ENCODE measurements at places on chromosomes 7 and 10. TPM values are rescaled to one million over a fixed set of nuclear protein-coding genes. Genes with fewer than 3 reads are reported as not detected.

GRCh38 chr10:132886211-132887099 lies 55.9 kb downstream of the CFAP46 start:
- no peak for DNase-seq

DNA sequence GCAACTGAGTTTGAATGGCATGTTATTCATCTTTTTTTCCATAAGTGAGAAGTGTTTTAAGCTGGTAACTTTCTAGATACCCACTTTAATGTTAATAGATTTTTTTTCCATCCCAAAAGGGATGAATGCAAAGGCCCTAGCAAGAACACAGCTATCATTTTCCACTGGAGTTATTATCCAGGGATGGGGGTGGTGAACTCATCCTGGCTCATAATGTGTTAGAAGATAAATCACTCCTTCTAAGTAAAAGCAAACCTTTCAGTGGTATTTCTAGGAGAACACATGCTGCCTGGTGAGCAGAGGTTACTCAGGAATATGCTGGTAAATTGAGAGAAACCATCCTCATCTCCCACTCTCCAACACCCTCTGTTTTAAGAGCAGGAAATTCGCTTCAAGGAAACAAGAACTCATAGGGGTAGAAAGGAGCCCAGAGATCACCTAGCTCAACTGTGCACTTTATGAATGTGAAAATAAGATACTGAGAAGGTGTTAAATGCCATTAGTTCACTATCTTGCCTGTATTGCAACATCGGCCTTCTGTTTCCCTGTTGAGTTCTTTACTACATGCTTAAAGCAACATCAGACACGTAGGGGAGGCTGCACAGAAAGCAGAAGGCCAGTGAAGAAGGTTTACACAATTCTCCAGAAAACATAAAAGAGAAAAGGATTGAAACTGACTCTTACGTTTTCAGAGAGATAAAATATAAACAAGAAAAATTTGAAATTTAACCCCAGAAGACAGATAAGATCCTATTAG lies 264.0 kb upstream of the PRKCQ start:
- no peak for DNase-seq

DNA sequence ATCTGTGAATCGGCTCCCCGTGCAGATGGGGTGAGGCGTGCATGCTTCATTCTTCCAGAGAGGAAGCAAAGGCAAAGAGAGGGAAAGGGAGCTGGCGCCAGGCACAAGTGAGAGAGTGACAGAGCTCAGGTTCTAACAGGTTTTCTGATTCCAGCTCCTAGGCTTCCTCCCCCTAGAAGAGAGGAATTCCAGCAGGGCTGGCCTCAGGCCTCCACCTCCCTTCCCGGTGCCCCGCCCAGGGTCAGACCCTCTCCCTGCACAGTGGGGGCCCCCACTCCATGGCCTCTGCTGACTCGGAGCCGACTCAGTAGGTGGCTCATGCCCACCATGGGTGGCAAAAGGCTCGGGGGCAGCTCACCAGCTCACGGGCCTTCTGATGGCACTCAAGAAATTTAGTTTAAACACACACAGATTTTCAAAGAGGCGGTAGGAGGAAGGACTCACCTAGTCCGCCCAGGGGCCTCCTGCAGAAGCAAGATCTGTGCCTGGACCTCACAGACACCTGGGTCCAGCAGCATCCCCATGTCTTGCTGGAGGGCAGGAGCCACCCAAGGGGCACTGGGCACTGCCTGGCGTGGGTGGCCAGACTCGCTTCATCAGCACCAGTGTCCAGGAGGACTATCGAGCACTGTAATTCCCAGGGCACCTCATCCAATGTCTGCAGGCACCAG lies 183.5 kb downstream of the MAD1L1 start:
- DNase-seq, result no peak

GRCh38 chr10:63915240-63915639 lies 394.0 kb downstream of the REEP3 start:
- DNase-seq, result no peak

- DNase-seq, result no peak
These were observed 640 bp downstream of the ANKMY2 start for GRCh38 chr7:16644636-16645592.

DNA sequence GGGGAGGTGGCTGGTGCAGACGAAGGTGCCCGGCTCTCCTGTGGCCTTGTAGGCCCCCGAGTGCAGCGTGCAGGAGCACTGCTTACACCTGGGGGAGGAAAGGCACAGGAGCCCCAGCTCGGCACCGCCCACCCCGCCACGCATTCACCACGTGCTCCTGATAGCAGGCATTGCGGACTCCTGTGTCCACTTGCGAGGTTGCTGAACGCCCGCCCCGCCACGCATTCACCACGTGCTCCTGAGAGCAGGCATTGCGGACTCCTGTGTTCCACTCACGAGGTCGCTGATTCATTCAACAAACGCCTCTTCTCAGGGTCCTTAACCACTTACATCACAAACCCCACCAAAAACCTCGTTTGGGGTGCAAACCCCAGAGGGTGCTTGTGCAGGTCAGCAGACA lies 13.9 kb downstream of the MICALL2 start:
- DNase-seq, result no peak

The CD36 gene
- polyA plus RNA-seq, result 373 TPM

The GRB10 gene
- 16.6 TPM for polyA plus RNA-seq

The CYP2C18 gene
- not detected for polyA plus RNA-seq

The NPFFR1 gene
- 0.06 TPM for polyA plus RNA-seq

The NME8 gene
- 0.31 TPM for polyA plus RNA-seq

The GIMAP7 gene
- polyA plus RNA-seq, result 8.9 TPM

The PTPN20 gene
- polyA plus RNA-seq, result 0.52 TPM

Measured in muscle of back (tissue), 13 donors.